ENCODE measurements at places on chromosomes 12 and 14.

DNA sequence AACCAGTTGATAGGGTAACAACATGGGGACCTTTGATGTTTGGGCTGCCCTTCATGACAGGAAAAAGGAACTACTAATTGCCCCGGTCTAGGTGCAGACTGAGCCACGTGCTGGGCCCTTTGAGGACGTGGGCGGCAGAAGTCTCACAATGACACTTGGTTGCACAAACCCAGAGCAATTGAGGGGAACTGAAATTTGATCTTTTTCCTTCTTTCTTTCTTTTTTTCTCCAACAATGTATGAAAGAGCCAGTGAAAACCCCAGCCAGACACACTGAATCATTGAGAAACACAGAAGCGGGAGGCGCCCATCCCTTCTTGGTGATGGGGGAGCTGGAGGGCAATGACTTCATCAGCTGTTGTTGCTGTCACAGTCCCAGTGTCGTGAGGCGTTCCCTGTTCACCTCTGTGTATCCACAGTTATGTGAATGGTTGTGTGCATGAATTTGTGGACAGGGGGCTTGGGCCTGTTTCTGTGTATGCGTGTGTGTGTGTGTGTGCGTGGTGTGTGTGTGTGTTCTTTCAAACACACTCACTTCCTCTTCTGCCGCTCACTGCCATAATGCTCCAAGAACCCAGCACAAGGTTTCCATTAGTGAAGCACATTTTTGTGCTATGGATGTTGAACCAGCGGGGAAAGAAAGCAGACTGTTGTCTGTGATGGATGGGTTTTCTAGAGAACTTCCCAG lies 137.5 kb upstream of the CCND2 start:
- no peak for DNase-seq

DNA sequence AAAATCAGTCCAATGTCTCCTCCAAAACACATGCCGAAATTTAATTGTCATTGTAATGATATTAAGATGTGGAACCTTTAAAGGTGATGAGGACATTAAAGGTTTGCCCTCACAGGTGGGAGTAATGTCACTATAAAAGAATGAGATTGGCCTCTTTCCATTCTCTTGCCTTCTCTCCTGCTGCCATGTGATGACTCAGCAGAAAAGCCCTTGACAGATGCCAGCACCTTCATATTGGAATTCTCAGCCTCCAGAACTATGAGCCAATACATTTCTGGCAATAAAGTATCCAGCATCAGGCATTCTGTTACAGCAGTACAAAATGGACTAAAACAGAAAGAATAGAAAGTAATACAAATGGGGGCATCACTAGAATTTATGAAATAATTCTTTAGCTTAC lies 609.7 kb downstream of the SLC16A7 start:
- no peak for DNase-seq

- no peak for DNase-seq
Measured at GRCh38 chr12:103677905-103678304, 90.8 kb downstream of the STAB2 start.

DNA sequence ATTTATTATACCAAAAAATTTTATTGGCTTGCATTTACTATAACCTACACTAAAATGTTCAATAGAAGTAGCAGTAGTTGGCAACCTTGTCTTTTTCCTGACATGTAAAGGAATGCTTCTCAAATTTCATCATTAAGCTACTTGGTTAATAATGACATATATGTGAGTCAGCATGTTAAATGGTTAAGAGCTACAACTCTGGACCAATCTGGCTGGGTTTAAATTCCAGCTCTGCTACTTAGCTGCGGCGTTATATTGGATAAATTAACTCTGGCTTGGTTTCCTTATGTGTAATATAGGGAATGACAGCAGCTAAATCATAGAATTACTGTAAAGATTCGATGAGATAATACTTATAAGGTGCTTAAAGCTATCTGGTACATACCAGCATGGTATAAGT lies 53.7 kb upstream of the OTOGL start:
- no peak for DNase-seq

GRCh38 chr12:14126692-14127091 lies 145.3 kb upstream of the GRIN2B start:
- no peak for DNase-seq

DNA sequence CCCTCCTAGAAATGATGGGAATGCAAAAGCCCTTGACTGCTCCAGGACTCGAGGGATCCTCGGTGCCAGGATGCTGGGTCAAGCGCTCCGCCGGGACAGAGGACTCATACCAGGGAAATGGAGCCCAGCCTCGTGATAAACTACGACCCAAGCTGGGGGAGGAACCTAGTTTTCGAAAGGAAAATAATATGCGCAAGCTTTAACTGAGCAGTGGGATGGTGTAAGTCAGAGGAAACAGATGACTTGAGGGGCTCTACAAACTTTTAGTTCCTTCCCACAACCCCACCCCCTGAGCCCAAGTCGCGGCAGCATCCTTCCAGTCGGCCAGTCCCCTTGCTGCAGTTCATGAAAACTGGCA lies 654 bp upstream of the SUPT16H start:
- no peak for DNase-seq

DNA sequence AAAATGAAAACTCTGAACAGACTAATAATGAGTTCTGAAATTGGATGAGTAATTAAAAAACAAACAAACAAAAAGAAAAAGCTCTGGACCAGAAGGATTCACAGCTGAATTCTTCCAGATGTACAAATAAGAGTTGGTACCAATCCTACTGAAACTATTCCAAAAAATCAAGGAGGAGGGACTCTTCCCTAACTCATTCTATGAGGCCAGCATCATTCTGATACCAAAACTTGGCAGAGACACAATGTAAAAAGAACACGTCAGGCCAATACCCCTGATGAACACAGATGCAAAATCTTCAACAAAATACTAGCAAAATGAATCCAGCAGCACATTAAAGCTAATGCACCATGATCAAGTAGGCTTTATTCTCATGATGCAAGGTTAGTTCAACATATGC lies 183.9 kb upstream of the CNOT2 start:
- DNase-seq = no peak

GRCh38 chr12:11795192-11795912 lies 145.9 kb downstream of the ETV6 start:
- DNase-seq = no peak

DNA sequence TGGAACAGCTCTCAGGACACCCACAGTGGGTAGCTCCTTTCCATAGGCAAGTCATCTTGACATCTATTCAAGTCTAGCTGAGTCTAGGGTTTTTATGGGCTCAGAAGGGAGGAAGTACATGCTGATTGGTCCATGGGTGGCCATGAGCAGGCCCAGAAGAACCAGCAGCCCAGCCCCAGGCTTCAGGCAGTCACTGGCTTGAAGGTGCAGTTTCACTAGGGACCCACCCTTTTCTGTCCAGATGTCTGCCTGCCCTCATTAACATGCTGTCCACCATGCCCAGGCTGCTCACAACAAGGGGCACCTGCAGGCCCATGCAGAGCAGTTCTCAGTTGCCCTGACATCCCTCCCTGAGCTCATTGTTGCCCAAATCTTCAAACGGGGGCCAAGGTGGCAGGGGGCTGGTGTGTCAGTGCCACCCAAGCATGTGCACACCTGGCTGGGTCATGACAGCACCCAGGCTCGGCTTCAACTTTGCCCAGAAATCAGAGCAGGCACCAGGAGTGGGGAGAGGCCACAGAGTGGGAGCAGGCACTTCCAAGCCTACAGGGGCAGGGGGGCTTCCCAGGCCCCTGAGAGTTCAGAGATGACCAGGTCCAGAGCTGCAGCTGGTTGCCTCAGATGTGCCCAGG lies 18.7 kb upstream of the LGR5 start:
- no peak for DNase-seq

GRCh38 chr12:29264424-29264823 lies 115.3 kb downstream of the FAR2 start:
- no peak for DNase-seq

DNA sequence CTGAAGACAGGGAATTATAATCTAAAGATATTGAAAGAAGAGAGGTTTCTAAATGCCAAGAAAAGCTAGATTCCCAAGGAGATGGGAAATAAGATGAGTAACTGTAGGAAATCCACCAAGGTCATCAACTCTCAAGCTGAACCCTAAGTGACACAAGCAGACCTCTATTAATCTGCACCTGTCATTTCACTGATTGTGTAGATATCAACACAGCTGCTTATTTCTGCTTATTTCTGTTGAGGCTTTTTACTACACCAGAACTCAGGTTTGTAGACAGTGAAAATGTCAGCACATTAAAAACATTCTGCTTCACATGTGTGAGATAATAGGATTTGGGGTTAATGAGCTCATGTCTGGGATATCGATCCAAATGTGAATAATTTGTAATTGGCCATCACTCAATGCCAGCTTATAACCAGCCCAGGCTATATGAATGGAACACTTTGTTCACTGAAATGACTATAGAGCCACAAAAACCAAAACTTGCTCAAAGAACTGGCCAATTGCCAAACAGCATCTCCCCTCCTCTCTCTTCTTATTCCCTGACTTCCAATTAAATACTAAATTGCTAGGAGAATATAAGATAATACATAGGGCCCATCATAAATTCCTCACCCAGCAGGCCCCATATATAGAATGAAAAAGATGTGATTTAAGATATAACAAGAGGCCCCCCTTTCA lies 188.7 kb upstream of the ARID2 start:
- no peak for DNase-seq

DNA sequence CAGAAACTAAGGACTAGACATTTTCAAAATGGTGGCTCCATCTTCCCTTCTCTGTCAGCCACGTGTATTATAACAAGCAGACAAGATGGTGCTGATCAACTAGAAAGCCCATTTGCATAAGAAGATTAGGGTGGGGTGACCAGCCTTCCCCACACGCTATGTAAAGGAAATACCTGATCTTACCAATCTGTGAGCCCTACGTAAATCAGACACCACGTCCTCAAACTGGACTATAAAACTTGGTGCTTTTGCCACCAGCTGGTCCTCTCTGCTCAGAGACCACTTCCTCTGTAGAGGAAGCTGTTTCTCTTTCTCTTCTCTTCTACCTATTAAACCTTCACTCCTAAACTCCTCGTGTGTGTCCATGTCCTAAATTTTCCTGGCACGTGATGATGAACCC lies 101.1 kb upstream of the PLEKHG7 start:
- no peak for DNase-seq

DNA sequence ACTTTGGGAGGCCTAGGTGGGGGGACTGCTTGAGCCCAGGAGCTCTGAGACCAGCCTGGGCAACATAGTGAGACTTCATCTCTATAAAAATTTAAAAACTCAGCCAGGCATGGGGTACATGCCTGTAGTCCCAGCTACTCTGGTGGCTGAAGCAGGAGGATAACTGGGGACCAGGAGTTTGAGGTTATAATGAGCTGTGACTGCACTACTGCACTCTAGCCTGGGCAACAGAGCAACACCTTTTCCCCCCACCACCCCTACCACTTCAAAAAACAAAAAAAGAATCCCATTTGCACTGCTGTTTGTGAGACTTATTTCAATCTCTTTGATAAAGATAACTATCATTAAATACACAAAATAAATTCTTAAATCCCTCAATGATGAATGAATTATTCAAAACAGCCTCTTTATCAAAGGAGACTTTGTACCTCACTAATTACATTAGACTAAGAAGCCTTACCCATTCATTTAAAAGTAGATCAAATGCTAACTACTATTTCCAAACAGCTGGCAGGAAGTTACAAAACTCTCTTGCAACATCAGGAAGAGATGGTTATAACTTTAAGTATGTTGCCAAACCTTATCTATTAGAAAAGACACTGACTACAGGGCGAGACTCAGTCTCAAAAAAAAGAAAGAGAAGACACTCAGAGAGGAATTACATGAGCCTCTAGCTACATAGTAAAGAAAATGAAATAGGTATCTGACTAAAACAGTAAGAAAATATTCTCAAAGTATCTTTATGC lies 14.7 kb downstream of the BLTP3B start:
- no peak for DNase-seq

- DNase-seq = no peak
Measured at GRCh38 chr12:1829306-1829900, 9.0 kb downstream of the LRTM2 start.

- no peak for DNase-seq
Measured at GRCh38 chr12:100083308-100083707, 59.4 kb downstream of the BLTP3B start.

DNA sequence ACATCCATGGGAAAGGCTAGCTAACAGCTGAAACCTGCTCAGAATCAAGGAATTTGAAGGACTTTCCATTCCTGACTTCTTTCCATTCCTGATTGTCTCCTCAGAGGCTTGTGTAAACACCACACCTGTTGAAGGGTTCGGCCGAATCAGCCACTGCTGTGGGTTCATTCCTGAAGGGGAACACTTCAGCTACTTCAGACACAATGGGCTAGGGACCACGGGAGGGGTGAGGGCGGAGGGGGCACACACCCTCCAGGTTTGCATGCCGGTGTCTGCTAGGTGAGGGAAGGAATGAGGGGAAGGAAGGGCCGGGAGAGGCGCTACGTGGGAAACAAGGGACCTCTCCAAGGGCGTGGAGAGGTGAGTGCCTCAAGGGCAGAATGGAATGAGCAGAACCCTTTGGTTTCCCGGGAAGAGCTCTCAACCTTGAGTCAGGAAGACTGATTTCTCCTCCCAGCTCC lies 1.3 kb downstream of the GPRC5A start:
- DNase-seq = no peak

DNA sequence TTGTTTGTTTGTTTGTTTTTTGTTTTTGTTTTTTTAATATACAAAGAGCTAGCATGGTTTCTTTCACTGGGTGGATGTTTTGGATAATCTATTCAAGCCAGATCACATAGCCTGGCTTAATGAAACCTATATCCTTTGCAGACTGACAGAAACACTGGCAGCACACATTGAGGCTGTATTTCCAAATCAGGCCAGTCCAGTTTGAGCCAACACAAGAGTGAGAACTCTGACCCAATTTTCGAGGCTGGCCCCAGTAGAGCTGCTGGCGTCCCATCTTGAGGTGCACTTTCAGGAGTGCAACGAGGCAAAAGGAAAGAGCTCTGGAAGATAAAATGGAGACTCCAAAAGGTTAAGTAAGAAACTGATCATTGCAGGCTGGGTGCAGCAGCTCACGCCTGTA lies 43.9 kb upstream of the ACTN1 start:
- no peak for DNase-seq

GRCh38 chr12:93979189-93979588 lies 169.2 kb upstream of the PLXNC1 start:
- DNase-seq = no peak

- DNase-seq = no peak
Measured at GRCh38 chr12:85923767-85924331, 49.8 kb downstream of the NTS start.

GRCh38 chr12:48050174-48050573 lies 45.9 kb upstream of the COL2A1 start:
- no peak for DNase-seq

DNA sequence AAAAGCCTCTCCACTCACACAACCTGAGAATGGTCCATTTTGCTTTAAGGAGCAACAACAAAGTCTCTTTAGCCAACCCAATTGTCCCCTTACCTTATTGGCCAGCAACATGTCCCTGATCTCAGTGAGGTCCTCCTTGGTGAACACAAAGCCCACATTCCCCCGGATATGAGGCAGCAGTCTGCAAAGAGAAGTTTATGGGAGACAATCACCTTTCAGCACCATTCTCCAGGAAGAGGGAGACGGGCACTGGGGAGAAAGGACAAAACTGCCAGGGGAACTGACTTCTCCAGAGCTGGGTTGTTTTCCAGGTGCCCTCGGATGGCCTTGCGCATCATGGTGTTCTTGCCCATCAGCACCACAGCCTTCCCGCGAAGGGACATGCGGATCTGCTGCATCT lies 1.9 kb downstream of the RPLP0 start:
- no peak for DNase-seq

- DNase-seq = no peak
Measured at GRCh38 chr12:810671-811415, 58.5 kb downstream of the WNK1 start.

- no peak for DNase-seq
Measured at GRCh38 chr14:76759589-76759988, 1.7 kb upstream of the VASH1 start.

GRCh38 chr12:77578466-77579220 lies 252.1 kb upstream of the NAV3 start:
- DNase-seq = no peak

Data from stimulated activated CD8-positive, alpha-beta memory T cell treated with anti-CD3 and anti-CD28 coated beads, Interleukin-7, amount 100 ng/mL, for 1 hour (primary cell).